NCI-H1417 (cell line): ENCODE measurements at places on chromosomes 11 and 22.

DNA sequence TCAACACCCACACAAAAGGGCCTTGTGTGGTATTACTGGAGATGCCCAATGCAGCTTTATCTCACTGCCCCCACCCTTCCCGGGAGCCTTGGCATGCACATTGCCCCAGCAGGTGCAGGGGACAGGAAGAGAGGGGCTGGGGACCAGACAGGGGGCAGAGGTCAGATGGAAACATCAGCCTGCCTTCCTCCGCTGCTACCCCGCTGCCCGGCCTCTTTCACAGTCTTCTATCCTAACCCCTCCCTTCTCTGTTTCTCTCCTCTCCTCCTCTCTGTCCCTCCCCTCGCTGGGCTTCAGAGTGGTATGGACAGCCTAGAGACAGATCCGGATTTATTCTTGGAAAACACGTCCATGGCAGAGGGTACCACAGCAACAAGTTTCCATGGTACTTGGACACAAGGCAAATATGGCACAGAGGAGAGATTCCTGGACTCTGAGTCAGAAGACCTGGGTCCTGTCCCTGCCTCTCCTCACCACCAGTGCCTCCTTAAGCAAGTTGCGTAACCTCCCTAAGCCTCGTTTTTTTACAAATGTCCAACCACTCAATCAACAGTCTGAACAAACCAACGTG, 8.3 kb upstream of the IGSF9B start:
- no peak for DNase-seq

GRCh38 chr11:93225662-93226061, 27.9 kb upstream of the SLC36A4 start:
- DNase-seq = peak; percentile 56

GRCh38 chr11:1916132-1916985, 3.1 kb upstream of the TNNT3 start:
- DNase-seq = no peak

- no peak for DNase-seq
These were observed 14.3 kb upstream of the BCL9L start for GRCh38 chr11:118939953-118940598.

DNA sequence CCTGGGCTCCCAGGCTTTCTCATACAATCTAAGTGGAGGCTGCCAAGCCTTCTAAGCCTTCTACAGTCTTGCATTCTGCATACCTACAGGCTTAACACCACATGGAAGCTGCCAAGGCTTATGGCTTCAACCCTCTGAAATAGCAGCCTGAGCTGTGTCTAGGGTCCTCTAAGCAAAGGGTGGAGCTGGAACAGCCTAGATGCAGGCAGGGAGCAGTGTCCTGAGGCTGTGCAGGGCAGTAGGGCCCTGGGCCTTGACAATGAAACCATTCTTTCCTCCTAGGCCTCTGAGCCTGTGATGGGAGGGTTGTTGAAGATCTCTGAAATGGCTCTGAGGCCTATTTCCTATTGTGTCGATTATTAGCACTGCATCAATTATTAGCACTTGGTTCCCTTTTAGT, 150.9 kb upstream of the GRK3 start:
- no peak for DNase-seq

- DNase-seq = no peak
These were observed 26.4 kb downstream of the OR52K1 start for GRCh38 chr11:4508886-4509285.

- no peak for DNase-seq
These were observed 102.7 kb upstream of the CCT8L2 start for GRCh38 chr22:16695261-16695660.

- no peak for DNase-seq
These were observed 948.5 kb upstream of the CCDC90B start for GRCh38 chr11:84234462-84235202.

DNA sequence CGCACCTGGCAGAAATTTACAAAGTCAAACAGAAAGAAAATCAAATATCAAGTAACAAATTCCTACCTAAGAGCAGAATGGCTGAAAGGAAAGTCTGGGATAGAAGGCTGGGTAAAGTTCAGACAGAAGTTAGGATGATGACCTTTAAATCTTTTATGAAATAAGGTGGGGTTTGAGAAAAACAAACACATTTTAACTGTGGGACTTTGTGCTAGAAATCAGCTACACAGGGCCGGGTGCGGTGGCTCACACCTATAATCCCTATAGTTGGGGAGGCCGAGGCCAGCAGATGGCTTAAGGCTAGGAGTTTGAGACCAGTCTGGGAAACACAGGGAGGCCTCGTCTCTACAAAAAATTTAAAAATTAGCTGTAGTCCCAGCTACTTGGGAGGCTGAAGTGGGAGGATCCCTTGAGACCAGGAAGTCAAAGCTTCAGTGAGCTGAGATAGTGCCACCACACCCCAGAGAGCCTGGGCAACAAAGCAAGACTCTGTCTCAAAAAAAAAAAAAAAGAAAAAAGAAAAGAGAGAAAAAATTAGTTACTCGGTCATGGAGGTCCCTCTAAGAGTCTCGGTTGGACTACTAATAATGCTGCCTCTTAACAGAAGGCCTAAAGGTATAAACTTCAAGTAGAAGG, 119.7 kb upstream of the BID start:
- DNase-seq = no peak

DNA sequence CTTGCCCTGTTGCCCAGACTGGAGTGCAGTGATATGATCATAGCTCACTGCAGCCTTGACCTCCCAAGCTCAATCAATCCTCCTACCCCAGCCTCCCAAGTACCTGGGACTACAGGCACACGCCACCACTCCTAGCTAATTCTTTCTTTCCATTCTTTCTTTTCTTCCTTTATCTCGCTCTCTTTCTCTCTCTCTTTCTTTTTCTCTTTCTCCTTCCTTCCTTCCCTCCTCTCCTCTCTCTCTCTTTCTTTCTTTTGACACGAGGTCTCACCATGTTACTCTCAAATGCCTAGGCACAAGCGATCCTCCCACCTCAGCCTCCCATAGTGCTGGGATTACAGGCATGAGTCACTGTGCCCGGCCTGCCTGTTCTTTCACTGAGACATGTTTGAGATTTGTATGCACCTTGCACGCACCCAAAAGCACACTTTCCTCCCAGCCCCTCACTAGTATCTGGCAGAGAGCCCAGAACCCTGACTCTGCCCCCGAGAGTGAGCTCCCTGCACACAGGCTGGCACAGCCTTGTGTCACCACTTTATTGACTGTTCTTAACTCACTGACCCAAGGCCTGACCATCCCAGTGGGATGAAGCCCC, 56.8 kb downstream of the CD6 start:
- peak; percentile 70 for DNase-seq

GRCh38 chr11:31059529-31059928, 310.0 kb downstream of the DCDC1 start:
- DNase-seq = no peak

GRCh38 chr11:28083118-28083517, 24.8 kb downstream of the KIF18A start:
- no peak for DNase-seq

DNA sequence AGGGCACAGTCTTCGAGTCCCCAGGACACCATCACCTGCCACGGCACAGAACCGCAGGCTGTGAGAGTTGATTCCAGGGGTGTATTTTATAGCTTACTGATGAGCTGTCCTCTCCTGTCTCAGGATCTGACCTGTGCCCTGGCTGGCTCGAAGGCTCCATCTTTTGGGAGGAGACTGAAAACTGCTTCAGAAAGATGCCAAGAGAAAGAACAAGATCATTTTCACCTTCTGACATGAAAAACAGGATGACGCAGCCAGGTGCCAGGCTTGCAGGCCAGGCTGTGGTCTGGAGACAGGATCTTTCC, 2.2 kb downstream of the MRGPRD start:
- DNase-seq = no peak

DNA sequence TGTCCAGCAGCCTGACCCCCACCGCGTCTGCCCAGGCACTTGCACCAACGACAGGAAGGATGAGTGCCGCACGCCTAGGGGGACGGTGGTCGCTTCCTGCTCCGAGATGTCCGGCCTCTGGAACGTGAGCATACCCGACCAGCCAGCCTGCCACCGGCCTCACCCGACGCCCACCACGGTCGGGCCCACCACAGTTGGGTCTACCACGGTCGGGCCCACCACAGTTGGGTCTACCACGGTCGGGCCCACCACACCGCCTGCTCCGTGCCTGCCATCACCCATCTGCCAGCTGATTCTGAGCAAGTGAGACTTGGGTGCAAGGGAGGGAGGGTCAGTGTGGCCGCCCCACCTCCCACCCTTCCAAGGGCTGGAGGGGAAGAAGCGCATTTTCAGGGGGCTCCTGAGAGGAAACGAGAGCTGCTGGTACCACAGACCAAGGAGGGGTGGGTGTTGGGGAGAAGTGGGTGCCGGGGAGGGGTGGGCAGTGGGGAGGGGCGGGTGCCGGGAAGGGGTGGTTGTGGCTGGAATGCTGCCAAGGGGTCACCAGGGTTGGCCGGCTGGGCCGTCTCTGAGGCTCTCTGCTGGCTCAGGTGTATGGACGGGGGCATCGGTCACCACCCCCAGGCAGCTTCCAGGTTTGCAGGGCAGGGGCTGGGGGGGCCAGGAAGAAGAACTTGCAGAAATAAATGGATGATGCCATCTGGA, 27.7 kb upstream of the MUC5B start:
- DNase-seq = no peak

DNA sequence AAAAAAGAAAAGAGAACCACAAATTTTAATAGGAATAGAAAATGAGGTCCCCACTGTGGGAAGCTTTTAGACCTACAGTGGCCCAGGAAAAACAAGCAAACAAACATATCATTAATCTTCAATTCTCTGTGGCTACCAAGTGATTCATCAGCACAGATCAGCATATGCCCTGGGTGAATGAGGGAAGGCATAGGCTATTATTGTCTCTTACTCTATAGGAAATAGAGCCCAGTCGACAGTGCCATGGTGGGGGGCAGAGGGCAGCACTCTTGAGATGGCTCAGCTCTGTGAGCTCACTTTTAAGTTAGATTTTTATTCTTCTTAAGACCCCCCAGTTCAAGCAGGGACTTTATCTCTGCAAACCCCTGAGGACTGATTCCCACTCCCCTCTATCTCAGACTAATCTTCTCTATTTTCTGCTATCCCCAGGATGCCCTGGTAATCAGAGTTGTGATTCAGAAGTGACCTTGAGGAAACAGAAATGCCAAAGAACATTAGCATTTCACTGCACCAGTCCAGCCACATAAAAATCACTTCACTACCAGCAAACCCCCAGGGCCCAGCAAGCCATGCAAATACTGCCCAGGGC, 9.5 kb upstream of the FEZ1 start:
- no peak for DNase-seq

GRCh38 chr22:20554824-20555223, 47.4 kb downstream of the MED15 start:
- no peak for DNase-seq

- no peak for DNase-seq
These were observed 30.9 kb upstream of the CACNG2 start for GRCh38 chr22:36734171-36735058.

DNA sequence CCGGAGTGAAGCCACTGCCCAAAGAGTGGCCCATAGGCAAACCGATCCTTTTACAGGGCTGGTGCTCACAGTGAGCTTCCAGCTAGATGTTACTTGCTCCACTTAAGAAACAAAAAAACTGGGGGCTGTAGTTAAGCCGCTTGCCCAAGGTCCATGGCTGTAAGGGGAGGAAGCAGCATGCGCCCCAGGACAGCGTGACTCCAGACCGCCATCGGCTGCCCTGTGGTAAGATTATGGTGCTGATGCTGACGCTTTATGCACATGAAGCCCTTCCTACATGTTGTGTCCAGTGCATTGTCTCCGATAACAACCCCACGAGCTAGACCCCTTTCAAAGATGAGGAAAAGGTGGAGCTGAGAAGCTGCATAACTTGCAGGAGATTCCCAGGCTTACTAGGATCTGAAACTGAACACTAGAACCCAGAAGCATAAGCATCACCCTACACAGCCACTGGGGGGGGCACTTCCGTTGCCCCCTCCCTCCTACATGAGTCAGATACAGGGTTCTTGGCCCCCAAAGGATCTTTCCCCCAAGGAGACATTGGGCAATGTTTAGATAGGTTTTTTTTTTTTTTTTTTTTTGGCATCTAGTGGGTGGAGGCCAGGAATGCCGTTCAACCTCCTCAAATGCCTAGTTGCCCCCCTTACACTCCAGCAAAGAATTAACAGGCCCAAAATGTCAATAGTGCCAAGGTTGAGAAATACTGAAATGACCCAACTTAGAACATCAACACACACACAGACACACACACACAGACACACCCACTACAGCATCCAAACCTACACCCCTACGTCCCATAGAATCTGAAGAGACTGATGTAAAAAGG, 53.9 kb downstream of the MN1 start:
- no peak for DNase-seq

GRCh38 chr22:37198258-37199102, 10.4 kb upstream of the C1QTNF6 start:
- DNase-seq = peak; percentile 69

- DNase-seq = no peak
These were observed 4.3 kb downstream of the BCO2 start for GRCh38 chr11:112179601-112180000.

GRCh38 chr22:38474003-38474607, 6.2 kb downstream of the KDELR3 start:
- no peak for DNase-seq

DNA sequence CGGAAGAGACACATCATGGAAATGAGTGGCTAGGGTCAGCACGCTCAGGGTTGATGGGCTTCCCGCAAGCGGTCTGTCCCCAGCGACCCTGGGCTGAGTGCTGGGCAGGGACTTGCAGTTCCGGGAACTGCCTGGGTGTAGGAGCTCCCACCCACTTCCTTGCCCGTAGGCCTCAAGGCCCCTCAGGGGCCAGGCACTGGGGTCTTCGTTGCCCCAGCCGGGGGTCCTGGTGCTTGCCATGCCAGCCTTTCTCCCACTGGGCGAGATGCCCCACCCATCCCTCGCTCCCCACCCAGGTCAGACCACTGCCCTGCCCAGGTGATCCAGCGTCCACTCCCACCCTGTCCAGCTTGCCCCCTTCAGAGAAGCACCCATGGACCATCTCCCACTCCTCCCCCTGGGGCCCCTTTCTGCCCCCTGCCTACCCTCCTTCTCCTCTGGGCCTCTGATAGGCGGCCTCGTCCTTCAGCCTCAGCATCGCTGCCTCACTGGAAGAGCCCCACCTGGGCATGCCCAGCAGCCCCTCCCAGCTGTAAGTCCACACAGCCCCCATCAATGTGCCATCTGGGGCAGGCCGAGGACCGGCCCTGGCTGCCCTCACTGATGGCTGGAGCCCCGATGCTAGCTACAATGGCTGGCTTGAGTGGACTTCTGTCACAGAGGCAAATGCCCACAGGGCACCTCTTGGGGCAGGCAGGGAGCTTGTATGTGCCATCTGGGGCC, 17.8 kb upstream of the DGCR8 start:
- DNase-seq = no peak

GRCh38 chr11:66219846-66220565, 48.4 kb upstream of the RAB1B start:
- DNase-seq = no peak

- DNase-seq = no peak
These were observed 36.4 kb upstream of the ACER3 start for GRCh38 chr11:76824083-76824939.

DNA sequence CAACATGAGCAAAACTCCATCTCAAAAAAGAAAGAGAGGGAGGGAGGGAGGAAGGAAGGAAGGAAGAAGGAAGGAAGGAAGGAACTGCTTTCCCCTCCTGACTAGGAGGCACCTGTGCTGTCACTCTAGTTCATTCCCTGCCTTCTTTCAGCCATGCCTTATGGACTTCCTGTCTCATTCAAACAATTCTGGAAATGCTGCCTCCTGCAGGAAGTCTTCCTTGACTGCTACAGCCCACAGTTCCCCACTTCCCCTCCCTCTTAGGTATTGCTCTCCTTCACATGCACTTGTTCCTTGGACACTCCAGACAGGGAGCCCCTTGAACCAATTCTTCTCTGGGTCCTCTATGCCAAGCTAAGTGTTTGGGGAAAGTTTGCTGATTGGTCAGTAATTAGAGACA, 31.6 kb upstream of the WNT11 start:
- no peak for DNase-seq
